ENCODE measurements at places on chromosomes 4 and X.

DNA sequence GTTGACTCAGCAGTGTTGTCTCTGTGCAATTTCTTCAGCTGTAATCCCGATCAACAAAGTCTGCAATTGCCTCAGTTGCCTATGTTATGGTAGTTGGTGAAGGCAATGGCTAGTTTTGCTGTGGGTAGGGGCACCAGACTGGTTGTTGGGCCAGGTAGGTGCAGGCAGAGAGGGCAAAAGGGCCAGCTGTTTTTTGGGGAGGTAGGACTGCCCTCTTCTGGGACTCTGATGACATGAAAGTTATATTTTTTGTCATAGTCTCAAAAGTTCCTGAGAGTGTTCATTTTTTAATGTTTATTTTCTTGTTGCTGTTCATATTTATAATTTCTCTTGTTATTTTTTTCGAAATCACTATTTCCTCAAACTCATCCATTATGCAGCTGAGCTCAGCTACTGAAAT lies 25.1 kb downstream of the DCAF12L2 start:
- DNase-seq: no peak

DNA sequence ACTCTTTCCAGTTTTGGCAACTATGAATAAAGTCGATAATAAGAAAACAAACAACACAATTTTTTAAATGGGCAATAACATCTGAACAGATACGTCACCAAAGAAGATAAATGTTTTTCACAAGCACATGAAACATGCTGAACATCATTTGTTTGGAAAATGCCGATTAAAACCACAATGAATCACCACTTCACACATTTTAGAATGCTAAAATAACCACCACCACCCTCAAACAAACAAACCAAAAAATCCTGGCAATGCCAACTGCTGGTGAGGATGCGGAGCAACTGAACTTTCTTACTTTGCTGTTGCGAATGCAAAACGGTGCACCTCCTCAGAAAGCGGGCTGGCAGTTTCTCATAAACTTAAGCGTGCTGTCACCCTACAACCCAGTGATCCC lies 115.9 kb downstream of the NSUN7 start:
- no peak for DNase-seq

DNA sequence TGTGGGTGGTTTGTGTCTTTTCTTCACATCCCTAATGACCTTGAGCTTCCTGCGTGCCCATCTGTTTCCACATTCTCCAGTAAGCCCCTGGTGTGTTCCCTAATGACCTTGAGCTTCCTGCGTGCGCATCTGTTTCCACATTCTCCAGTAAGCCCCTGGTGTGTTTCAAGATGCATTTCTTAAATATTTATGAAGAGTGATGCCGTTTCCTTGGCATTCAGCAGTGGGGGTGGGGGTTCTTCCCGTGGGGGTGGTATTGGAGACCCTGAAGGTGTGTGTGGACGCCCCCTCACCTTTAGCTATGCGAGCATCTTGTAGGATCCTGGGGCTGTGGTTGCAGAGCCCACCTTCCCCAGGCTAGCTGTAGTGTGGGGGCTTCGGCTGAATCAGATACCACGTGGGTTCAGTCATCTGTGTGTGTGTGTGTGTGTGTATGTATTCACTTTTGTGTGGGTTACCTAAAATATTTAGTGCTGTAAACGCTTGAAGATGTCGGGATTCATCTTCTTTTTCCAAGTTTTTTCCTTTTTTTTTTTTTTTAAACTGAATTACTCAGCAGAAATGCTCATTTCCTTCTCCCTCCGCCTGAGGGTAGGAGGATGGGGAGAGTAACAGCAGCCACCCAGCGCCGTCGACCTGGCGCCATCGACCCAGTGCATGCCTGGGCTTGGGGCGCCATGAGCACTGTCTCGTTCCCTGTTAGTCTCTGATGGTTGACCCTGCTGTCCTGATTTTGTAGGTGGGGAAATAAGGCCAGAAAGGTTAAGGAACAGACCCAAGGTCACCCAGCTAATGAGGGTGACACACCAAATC lies 9.9 kb downstream of the NSG1 start:
- DNase-seq: no peak

GRCh38 chrX:10769696-10770619 lies 149.6 kb upstream of the MID1 start:
- DNase-seq: no peak

DNA sequence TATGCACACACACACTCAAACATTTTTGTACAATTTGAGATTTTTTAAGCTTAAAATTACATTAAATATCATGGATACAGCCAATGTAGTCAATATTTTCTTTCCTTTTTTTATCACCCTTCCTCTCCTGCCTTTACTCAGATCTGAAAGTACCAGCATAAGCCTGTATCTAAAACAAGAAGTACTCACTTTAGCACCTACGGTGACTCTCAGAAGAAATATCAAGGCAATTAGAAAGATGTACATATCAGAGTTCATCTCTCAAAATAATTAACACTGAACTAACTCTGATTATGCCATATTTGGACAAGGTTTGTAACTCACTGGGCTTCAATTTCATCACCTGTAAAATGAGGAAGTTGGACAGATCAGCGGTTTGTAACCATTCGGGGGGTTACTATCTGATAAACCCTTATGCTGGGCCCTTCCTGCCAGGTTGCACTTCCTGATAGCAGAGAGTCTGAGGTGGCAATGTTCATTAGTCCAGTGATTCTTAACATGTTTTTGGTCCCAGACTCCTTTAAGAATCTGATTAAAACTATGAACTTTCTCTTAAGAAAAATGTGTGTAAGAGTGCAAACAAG lies 5.7 kb upstream of the GPR174 start:
- DNase-seq: no peak

DNA sequence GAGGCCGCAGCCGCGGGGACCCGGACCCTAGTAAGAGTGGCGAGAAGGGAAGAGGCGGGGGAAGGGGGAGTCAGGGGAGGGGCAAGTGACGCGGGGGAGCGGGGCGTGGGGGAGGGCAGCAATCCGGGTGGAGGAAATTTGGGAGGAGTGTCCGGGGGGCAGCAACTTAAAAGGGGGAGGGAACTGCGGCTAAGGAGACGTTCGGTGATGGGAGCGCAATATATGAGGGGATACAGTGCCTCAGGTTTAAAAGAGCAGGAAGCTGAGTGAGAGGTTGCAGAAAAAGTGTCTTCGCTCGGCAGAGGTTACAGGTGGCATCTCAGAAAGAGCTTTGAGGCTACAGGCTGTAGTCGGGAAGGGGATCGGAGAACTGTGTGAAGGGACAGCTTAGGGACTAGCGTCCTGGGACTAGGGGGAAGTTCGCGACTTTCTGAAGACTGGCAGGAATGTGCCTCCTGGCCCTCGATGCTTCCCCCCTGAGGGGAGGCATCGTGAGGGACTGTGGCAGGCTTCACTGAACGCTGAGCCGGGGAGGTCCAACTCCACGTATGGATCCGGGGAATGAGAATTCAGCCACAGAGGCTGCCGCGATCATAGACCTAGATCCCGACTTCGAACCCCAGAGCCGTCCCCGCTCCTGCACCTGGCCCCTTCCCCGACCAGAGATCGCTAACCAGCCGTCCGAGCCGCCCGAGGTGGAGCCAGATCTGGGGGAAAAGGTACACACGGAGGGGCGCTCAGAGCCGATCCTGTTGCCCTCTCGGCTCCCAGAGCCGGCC lies 519 bp downstream of the FOXO4 start:
- DNase-seq: no peak

GRCh38 chr4:94642561-94642866 lies 115.2 kb upstream of the BMPR1B start:
- no peak for DNase-seq

DNA sequence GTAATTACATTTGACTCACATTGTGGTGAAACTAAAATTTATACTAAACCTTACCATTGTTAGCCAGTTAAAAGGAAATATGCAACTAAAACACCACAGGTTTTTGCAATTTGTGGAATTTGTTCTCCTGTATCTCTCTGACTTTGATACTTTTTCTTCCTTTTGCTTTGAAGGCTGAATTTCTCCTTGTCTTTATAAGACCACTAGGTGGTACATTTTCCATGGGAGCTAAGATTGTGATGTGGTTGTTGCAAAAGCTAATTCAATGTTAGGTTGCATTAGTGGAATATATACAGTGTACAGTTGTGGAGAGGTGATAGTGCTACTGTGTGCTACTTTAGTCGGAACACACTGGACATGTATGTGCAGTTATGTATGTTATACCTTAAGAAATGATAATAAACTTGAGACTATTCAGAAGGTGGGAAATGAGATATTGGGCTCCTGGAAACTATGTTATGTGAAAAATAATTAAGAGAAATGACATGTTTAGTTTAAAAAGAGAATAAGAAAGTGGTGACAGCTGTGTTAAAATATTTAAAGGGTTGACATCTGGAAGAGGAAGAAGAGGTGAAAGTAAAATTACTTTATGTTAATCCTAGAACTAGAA lies 70.3 kb downstream of the ARL9 start:
- no peak for DNase-seq

GRCh38 chr4:139515531-139515958 lies 40.5 kb downstream of the SETD7 start:
- no peak for DNase-seq

DNA sequence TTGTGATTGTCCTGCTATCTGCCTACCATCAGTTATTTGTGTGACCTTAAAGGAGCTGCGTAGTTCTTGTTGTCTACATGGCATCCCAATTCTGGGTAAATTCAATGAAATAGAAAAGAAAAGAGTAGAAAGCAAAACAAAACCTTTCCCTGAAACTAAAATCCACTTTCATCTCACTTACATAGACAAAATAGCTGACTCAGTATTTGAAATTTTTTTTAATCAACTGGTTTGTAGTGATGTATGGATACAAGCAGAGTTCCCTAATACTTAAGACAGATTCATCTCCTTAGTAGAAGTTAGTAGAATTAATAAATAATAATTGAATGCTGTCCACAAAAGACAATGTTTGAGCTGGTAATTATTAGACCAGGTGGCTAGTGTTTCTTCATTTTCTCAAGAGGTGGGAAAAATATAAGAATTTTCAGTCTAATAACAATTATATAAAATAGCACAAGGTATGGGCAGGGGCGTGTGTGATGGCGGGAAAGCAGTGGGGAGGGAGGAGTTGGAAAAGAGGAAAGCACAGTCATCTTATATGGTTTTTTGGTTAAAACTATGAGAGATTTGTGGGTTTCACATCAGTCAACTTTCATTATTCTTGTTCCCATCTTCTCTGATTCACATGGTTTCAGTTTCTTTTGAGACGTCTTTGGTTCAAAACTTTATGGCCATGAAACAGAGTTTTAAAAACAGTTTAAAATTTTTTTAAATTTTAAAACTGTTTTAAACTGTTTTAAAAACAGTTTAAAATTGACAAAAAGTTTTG lies 275.2 kb downstream of the SPRY1 start:
- no peak for DNase-seq
